ENCODE measurements at places on chromosomes 6 and 20.

DNA sequence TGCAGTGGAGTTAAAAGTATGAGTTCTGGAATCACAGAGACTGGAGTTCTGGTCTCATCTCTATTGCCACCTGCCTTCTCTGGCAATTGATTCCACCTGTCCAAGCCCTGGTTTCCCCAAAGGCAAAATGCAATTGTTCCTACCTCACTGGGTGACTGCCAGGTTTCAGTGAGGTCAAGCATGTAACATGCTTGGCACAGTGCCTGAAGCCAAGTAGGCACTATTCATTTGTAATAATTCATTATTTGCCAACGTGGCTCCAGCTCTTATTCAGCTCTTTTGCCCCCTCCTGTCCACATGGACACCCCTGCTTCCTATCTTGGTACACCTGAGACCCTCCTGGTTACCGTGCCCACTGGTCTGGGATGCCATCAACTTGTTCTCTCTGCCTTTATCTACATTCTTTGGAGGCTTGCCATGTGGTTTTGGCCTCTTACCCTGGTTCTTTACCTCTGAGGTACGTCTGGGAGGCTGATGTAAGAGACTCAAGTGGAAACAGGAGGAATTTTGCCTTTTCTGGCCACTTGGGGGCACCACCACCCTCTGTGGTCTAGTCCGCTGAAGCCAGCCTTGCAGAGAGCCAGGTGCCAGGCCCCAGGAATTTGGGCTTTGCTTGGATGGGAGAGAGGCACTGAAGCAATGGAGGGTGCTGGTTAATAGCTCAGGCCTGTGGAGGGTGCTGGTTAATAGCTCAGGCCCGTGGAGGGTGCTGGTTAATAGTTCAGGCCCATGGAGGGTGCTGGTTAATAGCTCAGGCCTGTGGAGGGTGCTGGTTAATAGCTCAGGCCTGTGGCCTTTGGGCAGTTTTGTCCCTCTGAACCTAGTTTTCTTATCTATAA is 1.7 kb downstream of the KCNK15 start:
- DNase-seq, result peak; percentile 33

DNA sequence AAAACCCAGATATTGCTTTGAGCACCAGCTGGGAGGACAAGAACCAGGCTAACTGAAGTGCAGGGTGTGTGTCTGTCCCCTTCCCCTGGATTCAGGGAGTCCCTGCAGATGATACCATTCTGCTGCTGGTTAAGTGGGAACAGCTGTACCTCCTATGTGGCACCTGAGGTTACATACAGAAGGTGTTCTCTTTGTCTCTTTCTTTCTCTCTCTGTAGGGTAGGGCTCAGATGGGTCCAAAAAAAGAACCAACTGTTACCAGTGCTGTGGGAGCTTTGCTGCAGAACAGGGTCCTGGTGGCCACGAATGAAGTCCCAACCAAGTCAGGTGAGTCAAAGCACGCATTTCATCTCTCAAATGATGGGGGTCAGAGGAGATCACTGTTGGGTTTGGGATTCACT is 38.6 kb downstream of the ZC2HC1B start:
- no peak for DNase-seq

GRCh38 chr20:19970256-19970765 is 46.9 kb upstream of the NAA20 start:
- DNase-seq, result no peak

DNA sequence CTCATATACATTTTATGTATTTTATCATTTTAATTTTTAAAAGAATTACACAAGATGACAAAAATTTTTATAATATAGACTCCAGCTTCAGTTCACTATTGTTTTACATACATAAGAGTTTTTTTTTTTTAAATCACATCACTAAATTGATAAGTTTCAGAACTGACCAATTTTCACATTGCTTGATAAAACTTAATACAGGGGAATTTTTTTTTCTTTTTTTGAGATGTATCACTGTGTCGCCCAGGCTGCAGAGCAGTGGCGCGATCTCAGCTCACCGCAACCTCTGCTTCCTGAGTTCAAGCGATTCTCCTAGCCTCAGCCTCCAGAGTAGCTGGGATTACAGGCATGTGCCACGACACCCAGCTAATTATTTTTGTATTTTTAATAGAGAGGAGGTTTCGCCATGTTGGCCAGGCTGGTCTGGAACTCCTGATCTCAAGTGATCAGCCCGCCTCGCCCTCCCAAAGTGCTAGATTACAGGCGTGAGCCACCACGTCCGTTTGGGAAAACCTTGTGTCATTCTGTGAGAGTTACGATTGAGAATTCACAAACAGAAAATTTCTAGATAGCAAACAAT is 36.6 kb upstream of the BTN3A2 start:
- no peak for DNase-seq

- no peak for DNase-seq
Measured at GRCh38 chr6:90714319-90714718, 127.4 kb upstream of the MAP3K7 start.

GRCh38 chr6:122042960-122043735 is 356.3 kb upstream of the HSF2 start:
- no peak for DNase-seq

DNA sequence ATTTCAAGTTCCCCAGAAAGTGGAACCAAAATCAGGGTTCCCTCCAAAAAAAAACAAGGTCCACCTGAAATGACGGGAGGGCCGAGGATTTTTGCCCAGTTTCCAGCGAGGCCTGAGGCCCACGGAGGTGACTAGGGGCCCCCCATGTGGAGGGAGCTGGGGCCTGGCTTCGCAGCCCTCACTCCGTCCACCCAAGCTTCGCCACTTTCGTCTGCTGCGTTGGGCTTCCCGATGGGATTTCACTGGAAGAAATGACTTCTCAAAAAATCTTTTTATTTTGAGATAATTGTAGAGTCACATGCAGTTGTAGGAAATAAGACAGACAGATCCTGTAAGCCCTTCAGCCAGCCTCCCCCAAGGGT is 208.3 kb downstream of the TAF4 start:
- DNase-seq, result no peak

Measured in GDM1 (cell line).